ENCODE measurements at places on chromosomes 16 and 17.

GRCh38 chr16:79082970-79083369 is 517.6 kb downstream of the MAF start:
- no peak for DNase-seq

GRCh38 chr17:67829331-67829730 is 4.0 kb downstream of the BPTF start:
- no peak for DNase-seq

DNA sequence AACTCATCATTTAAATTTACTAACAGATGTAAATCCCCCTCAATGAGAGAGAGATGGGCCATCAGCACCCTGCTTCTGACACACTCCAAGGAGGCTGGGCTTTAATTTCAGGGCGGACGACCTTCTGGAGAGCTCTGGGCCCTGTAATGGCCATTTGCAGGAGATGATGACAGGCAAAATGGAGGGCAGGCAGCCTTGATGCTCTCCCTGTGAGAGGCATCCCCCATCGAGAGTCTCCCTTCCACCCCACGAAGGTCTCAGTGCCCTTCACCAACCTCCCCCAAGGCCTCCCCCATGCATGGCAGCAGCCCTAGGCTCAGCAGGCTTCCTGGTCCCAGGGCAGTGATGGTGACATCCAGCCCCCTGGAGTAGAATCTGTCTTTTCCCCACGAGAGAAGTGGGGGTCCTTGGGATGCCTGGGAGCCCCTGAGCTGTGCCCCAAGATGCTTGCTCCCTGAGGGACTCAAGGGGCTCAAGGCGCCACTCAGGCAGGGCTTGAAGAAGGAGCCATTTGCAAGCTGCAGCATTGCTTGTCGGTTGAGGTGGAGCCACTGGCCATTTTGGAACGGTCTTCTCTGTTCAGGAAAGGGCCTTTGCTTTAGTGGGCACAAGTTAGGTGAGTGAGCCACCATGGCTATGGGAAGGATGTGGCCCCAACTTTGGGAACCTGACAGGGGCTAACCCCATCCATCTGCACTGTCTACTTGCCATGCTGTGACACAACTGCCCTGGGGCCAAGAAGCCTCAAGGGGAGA is 82.6 kb downstream of the C16orf78 start:
- DNase-seq = no peak

DNA sequence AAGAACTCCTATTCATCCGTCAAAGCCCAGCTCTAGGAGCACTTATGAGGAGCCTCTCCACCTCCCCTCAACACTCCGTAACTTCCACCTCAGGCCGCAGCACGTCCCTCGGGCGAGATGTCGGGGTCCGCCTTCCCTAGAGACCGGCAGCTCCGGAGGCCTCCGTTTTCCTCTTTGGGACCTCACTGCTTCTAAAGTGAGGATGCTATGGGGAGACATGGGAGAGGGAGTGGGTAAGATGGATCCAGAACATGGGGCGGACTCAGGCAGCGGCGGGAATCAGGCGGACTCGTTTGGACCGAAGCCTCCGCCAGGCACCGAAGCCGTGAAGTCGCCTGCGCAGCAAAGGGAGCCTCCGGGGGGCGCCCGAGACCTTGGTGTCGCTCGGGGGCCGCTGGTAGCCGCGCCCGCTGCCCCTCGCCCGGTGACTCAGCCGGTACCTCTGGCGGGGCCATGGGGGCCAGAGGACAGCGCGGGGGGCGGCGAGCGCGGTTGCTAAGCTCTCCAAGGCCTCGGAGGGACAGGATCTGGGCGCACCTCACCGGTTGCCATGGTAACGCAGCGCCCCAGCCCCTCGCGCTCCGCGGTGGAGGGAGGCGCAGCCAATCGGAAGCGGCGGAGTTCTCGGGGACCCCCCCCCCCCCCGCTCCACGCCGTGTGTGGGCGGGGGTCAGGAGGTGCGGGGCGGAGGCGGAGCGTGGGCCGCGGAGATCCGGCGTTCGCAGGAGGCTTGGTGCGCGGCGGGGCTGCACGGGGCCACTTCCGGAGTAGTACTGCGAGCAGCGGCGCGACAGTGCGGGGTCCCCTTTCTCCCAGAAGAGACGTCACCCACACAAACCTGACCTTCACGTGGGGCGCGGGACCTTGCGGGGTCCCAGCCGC is 1.3 kb upstream of the HIC1 start:
- DNase-seq = no peak

GRCh38 chr17:10574324-10574723 is 24.9 kb upstream of the MYH2 start:
- DNase-seq = no peak

- DNase-seq = no peak
Measured at GRCh38 chr16:65722429-65722828, 600.6 kb upstream of the CDH11 start.

- DNase-seq = no peak
Measured at GRCh38 chr17:28480799-28481571, 7.5 kb downstream of the SLC13A2 start.

GRCh38 chr16:62755938-62756337 is 719.7 kb upstream of the CDH8 start:
- DNase-seq = no peak

- DNase-seq = no peak
Measured at GRCh38 chr17:46046957-46047356, 47.9 kb downstream of the STH start.

GRCh38 chr17:77186141-77186604 is 45.4 kb downstream of the SEC14L1 start:
- no peak for DNase-seq

GRCh38 chr16:8253718-8254117 is 336.6 kb downstream of the TMEM114 start:
- no peak for DNase-seq

GRCh38 chr16:88448461-88449266 is 4.4 kb upstream of the ZFPM1 start:
- DNase-seq = no peak

DNA sequence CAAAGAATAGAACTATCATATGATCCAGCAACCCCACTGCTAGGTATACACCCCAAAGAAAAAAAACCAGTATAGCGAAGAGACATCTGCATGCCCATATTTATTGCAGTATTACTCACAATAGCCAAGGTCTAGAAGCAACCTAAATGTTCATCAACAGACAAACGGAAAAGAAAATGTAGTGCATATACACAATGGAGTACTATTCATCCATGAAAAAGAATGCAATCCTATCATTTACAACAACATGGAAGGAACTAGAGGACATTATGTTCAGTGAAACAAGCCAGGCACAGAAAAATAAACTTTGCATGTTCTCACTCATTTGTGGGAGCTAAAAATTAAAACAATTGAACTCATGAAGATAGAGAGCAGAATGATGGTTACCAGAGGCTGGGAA is 55.3 kb downstream of the WDR59 start:
- DNase-seq = no peak

DNA sequence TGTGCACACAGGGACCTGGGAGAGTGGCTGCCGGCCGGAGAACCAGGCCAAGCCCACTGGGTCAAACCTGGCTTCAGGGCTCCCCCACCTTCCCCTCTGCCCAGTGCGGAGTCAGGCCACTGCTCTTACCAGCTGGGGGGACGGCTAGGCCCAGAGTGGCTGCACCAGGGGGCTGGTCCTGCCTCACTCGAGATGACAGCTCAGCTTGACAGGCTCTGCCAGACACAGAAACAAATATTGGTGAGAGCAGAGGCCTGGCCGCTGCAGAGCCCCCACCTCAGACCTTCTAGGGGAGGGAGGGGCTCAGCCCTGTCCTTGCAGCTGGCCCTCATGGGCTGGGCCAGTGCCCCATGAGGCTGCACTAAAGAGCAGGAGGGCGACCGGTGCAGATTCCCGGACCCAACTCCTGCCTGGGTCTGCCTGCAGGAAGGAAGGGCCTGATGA is 4.5 kb downstream of the NUDT16L1 start:
- DNase-seq = no peak

GRCh38 chr16:83171396-83171795 is 544.6 kb downstream of the CDH13 start:
- DNase-seq = no peak

GRCh38 chr17:44005527-44006271 is 1.3 kb downstream of the NAGS start:
- DNase-seq = no peak

DNA sequence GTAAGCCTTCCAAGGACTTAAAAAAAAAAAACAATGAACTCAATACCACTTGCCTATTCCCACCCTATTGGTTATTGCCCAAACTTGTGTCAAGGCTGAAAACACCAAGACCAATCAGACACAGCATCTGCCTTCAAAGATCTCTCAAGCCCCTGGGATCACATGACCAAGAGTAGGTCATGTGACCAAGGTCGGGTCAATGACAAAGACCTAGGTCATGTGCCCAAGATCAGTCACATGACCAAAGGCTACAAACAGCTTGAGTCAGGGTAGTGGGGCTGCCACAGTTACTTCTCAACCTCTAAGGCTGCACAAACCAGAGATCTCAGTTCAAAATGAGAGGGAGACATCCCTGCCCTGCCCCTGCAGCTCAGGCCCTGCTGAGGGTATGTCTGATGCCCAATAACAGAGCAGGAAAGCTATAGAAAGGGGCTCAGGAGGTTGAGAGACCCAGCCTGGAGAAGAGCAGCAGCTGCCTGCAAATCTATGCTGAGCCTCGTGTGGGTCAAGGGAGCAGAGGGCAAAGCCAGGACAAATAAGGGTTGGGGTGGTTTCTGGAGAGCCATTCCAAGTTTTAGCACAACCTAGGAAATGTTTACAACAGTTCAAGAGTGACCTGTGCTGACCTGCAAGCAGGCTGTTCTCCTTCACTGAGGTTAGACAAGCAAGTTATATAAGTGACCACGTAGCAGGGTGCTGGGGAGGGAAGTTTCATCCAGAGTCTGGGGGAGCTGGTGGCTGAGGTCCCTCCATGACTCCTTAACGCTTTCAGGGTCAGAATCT is 48.8 kb downstream of the PIMREG start:
- no peak for DNase-seq

DNA sequence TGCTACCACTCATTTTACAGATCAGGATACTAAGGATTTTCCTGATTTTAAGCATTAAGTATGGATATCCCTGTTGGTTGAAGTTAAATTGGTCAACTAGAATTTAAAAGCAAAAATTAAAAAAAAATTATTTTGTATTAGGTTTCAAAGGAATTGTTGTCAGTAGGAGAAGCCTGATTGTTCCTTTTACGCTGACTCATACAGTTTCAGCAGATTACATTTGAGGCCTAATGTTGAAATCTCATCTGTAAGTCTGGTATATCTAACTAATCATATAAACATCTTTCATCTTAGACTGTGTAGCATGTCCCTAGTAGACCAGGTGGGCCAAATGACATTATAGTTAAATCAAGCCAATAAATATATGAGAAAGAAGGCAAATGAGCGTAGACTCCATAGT is 83.5 kb downstream of the FTO start:
- DNase-seq = no peak

DNA sequence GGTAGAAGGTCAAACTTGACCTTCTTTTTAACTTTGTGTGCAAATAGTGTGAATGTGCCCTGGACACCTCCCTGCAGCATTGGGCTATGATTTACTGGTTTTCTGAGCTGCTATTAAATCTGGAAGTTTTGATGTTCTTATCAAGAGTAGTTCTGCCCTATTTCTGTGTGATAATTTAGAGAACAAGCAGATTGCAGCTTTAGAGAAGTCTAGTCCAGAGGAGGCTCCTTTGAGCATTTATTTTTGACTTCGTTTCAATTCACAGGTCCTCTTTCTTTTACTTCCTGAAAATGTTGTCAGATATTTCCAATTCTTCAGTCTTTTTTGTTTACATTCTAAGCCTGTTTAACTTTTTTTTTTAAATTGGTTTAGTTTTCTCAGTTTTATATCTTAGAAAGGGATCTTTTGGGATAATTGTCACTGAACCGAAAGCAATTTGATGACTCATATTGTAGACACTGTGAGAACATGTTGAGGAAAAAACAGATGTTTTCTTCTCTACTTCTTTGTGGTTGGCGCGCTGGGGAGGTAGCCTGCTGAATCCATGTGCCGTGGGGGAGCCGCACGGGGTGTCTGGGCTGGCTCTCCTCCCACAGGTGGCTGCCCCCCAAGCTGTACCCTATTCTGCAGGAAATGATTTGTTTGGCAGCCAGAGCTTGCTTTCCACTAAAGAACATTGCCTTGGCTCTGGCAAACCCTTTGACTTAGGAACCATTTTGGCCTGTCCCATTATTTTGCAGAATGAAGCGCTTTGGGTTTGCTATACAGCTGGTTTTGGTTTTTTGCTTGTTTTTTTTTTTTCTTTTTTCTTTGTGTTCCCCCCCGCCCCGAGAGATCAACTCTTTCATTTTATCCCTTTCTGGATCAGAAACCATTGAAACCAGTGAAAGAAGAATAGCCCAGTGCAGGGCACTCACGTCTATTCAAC is 53.4 kb downstream of the MFSD11 start:
- DNase-seq = no peak

DNA sequence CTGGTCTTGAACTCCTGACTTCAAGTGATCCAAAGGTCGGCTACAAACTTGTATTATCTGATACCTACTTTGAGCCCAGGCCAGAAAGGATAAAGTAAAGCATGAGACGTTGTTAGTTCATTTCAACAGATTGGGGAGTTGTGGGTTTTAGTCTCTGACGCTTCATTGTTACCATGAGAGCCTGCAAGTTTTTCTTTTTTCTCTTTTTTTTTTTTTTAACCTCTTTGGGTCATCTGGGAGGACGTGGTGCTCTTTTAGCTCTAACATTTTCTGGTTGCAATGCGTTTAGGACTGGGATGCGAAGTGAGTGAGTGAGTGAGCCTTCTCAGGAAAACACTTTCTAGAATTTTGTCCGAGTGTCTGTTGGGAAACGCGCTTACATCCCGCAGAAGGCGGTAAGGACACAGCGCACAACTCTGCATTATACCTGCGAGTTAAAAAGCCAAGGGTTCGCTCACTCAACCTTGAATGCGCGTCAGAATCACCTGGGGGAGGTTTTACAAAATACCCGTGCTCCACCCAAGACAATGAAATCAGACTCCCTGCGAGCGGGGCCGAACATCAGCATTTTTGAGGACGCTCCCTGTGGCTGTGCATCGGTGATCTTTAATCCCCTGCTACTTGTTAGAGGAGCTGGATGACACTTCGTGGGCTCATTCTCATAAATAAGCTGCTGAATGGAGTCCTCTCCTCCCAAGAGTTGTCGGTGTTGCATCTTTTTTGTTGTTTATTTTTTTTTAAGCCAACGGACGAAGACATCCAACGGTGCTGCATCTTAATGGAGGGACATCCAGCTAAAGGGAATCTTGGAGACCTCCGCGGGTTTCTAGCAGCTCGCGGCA is 629 bp upstream of the RNF135 start:
- no peak for DNase-seq
